ENCODE measurements at places on chromosomes 12 and 14.
A peak's percentile ranks its signal among the peaks of the same experiment; 100 is the strongest.

GRCh38 chr14:34103176-34103575 lies 152.3 kb upstream of the EGLN3 start:
- no peak for DNase-seq

DNA sequence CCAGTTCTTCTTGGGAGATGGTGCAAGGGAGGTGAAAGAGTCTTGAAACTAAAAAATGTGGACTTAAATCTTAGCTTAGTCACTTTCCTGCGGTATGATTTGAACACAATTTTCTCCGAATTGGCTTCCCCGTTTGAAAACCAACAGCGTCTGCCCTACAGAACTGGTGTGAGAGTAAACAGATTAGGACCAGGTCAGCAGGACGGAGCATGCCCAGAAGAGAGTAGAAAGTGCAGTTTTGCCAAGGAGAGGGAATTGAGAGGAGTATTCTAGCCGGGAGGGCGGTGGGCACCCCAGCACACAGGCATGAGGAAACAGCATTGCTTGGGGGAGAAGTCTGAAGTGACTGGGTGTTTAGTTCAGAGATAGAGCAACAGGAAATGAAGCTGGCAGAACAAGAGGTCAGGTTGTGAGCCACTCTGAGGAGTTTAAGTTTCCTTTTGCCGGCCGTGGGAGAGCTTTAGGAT lies 927.1 kb downstream of the VRK1 start:
- peak; percentile 57 for DNase-seq

DNA sequence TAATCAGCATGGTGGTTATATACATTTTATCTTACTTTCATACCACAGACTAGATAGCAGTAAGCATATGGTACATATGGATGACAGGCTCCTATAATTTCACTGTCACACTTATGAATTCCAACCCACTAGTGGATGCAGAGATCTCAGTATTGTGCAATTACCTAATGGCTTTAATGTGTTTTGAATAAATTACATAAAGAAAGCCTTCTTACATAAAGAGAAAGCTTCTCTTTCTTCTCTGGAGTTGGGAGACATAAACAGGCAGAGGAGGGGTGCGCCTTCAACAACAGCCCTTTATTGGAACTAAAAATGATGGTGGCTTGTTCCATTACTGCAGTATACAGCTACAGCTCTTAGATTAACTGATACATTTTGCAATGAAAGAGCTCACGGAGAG lies 52.6 kb downstream of the SAV1 start:
- DNase-seq: no peak

DNA sequence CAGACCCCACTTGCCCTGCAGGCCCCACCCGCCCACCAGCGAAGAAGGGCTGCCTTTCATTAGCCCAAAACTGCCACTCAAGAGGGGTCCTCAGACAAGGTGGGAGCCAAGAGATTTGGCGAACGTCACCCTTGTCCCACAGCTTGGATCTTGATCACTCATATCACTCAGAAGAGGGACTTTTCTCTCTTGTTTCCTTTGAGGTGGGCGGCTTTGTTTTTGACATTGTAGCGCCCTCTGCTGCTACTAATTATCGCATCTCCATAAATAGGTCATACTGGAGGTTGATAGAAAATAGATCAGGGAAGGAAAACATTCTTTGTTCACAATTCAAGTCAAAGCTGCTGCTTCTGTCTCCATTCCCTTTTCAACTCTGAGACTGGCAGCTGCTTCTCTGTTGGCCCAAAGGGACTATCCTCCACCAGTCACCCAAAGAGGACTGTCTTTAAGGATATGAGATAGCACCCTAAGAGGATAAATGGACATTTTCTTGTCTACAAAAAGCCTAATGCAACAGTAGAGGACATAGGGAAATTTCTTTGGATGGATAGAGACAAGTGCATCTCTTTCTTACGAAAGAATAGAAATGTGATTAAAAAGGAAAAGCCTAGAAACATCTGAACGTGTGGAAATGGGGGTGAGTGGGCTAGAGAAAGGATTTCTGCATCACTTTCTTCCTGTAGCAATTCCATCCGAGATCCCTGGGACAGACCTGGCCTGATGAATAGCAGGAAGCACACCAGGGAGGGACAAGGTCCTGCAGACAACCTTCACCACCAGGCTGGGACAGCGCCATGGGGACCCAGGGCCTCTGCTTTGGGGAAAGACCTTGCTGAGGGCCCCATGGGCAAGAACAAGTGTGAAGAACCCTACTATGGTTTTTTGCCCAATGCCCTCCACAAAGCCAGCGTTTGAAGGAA lies 115.8 kb downstream of the DAD1 start:
- DNase-seq: no peak
